Sciatic nerve (tissue), 2 donors: ENCODE measurements at places on chromosomes 2 and 18.

GRCh38 chr2:136183097-136183496 lies 65.1 kb upstream of the CXCR4 start:
- no peak for DNase-seq

- no peak for DNase-seq
Observed at GRCh38 chr18:35835833-35836232, 136.6 kb upstream of the RMP24 start.

- no peak for DNase-seq
Observed at GRCh38 chr2:219906114-219907010, 278.9 kb downstream of the SLC4A3 start.

DNA sequence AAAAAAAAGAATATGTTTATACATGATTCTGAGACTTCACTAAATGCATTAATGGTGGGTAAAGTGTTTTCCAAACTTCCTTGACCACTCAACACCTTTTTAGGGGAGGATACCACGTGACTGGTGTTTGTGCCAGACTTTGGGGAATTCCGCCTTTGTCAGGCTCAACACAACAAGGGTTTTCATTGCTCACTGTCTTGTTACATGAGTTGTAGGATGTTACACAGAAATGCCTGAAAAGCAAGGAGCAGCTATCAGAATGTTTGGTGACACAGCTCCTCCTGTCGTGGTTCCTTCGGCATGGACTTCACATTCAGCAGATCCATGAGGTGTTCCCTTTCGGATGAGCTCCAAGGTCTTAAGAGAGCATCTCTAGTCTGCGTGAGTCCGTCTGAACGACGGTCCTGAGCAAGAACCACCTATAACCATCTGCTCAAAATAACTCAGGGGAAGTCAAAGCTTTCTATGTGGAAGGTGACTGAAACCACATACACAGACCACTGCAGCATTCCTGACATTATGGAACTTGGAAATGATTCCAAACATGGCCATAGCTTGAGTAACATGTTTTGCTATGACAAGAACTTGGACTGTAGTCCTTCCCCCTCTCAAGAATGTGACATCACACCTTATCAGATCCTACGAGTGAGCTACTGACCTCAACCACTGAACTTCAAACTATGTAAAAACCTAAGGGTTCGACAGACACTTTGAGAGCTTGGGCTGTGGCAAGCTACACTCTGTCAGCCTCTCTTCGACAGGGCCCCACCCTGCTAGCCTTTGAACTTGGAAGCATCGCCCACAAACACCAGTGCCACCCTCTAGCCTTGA lies 57.5 kb downstream of the MCFD2 start:
- no peak for DNase-seq

DNA sequence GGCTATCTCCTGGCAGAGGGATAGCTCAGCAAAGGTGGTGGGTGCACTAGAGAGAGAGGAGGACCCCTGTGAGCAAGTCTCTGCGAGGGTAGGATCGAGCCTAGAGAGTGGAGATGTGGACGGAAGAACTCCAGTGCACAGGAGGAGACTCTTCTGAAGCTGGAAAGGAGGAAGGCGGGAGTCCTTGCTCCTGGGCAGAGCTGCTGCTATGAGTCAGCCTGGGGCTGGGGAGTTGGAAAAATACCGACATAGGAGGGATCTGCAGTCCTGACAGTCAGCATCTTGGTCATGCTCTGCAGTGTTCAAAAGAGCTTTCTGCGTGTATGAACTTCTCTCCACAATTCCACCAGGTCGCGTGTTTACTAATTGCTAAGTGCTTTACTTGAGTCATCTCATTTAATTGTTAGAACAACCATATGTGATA lies 233.8 kb downstream of the LDLRAD4 start:
- DNase-seq = no peak

GRCh38 chr2:161992531-161992930 lies 81.5 kb downstream of the DPP4 start:
- no peak for DNase-seq

DNA sequence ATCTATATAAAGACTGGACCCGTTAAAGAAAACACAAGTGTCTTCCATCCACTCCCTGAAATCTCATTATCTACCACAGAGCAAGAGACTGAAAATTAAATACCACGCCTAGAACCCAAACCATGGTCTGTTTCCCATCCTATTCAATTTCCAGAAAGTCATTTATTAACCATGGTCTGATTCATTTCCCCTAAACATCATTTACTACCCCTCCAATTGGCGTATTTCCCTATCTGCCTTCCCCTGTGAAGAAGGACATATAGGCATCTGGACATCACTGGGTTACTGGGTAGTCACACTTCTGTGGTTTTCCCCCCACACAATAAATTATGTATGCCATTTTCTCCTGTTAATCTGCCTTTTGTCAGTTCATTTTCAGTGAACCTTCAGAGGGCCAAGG lies 30.8 kb downstream of the CCDC93 start:
- DNase-seq = no peak

DNA sequence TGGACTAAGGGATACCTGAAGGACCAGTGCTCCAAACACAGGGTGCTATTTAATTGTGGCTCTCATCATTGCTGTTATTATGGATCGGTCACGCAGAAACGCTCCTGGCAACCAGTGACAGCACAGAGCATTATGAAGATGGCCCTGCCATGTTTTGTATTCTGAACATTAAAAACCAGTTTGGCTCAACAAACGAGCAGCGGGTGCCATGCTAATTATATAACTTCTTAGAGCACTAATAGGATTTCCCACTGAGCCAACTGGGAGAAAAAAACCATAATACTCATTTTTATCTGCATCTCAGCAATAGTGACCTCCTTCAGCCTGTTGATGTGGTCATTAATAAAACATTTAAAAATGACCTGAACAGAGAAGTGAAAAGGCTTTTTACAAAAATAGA lies 212.8 kb downstream of the STK39 start:
- no peak for DNase-seq

- DNase-seq = no peak
Observed at GRCh38 chr2:119242276-119243119, 18.9 kb downstream of the STEAP3 start.

DNA sequence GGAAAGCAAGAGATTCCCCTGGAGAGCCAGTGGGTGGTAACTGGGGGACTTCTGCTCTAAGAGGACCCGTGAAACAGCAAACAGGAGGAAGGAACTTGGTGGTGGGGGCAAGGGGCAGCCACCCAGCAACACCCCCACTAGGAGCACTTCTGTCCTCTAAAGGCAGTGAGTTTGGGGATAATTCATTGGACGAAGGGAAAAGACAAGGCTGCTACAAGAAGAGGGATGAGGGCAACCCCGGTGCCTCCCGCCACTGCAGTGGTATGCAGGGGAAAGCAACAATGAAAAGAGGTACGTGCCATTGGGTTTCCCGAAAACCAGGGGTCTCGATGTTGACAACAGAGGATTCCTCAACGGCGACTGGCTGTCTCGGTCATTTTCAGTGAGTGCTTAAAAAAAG lies 9.1 kb downstream of the RPL31 start:
- no peak for DNase-seq

GRCh38 chr18:37254973-37255372 lies 310.6 kb downstream of the CELF4 start:
- DNase-seq = no peak

DNA sequence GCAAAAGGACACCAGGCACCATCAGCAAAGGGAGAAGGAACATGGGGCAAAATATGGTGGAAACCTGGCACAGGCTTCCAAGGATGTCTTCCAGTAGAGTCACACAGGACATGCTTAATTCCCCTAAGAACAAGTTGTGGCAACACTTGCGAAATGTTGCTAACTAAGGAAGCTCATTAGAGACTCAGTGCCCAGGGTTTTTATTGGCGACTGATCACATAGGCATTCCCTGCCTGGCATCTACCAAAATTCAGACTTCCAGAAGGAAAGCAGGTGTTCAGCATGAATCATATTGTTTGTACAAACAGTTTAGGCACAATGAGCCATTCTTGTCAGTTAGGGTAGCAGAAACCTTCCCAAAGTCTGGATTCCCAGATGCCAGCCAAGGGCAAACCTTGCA lies 25.7 kb downstream of the SLC4A1AP start:
- no peak for DNase-seq

DNA sequence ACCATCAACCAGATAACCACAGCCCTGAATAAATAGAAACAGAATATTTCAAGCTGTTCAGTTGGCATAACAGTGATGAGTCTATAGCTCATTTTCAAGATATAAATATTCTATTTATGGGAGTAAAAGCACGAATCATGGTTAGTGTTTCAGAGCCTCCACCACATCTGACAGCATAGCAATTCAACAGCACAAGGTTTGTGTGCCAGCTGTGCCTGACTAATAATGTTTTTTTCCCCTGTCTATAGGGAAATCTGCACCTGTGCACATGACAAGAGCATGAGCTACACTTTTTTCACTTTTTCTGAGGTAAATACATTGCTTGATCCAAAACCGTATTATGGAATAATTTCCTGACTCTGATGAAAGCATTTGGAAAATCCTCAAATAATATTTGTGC lies 251.3 kb downstream of the RPIA start:
- DNase-seq = no peak

- no peak for DNase-seq
Observed at GRCh38 chr18:50372743-50373142, 2.1 kb upstream of the SKA1 start.

DNA sequence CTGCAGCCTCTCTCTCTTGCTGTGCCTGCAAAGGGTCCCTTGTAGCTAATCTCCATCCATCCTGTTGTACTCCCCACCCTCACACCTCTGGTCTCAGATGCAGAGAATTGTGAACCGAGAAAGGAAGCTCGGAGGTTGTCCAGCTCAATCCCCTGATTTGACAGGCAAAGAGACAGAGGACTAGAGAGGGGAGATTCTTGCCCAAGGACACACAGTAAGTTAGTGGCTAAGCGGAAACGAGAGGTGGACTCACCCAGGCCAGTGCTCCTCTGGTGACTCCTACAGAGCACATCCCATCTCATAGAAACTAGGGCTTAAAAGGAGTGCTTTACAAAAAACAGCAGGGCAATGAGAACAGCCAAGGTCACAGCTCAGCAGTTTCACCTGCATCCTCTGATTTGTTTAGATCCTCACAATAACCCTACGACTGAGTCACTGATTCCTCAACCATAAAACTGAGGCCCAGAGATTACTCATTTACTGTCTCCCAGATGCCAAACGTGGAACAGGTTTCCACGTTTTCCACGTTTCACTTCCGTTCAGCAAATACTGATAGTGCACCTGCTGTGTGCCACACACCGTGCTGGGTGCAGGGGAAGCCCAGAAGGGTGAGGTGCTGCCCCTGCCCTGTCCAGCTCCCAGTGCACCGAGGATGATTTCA lies 22.1 kb downstream of the EHD3 start:
- DNase-seq = no peak

- no peak for DNase-seq
Observed at GRCh38 chr2:217331523-217332416, 471.9 kb upstream of the TNP1 start.

DNA sequence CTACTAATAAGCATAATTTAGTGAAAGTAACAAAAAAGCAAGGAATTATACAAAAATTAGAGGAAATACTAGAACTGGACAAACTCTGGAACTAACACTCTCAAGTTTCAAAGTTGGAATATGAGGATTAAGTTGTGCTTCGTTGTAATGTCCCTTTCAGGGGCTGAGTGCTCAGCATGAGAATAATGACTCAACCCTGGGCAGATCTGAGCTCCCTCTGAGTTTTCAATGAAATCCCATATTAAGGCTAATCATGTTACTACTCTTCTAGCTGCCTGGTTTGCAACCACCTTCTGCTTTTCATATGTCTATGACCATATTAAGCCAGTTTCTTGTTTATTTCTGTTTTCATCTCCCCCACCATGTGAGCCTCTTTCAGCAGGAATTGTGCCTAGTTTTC lies 274.9 kb upstream of the LRRTM4 start:
- no peak for DNase-seq

DNA sequence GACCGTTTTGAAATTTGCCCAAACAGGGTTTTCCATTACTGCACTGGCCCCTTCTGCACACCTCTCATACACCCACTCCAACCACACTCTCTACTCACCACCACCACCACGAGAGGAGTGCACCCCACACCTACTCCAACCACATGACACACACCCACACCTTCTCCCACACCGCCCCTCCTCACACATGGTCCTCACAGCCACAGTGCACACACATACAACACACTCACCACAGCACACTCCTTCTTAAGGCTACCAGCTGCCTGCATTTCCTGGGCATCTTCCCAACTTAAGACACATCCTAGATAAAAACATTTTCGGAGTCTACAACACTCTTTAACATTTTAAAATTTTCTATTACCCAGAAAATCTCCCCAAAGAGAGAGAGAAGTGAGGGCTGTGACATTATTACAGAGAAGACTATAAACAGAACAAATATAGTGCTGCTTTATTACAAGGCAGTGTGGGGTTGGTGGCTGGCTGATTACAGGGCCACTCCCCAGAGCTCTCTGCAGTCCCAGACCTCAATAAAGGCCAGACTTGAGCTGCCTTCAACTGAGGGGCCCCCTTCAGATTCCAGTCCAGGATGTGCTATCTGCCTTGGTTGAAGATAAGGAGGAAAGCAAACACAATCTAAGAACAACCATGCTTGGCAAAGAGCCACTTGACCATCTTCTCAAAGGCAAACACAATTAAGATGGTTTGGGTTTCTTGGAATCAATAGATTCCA lies 36.1 kb downstream of the NHEJ1 start:
- DNase-seq = no peak

GRCh38 chr2:160936044-160936806 lies 224.0 kb upstream of the TANK start:
- no peak for DNase-seq

GRCh38 chr2:236712304-236712703 lies 142.7 kb downstream of the ACKR3 start:
- DNase-seq = no peak

DNA sequence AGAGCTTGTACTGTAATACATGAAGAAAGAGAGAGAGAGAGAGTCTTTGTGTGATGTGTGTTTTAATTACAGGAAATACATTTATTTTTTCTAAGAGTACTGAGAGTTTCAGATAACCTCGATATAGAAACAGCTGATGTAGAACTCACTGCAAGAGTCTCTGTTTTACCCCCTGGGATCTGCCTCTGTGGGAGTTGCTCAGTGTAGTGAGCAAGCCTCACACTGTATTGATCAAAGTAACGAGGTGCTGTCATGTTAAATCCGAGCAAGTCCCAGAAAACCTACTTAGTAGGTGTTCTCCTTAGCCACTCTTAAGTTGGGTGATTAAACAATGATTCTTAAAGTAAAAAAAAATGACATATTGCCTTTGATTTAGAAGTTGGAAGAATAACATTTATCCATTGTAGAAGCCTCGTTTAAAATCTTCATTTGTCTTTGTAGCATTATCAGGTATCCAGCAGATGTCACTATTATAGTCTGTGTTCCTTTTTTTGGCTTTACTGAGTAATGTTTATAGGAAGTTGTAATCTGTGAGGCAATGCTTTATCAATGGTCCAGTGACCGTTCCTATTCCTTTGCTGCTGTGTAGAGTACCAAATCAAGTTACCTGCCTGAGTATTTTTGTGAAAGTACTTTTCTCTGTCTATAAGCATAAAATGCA lies 219.0 kb downstream of the MYO3B start:
- no peak for DNase-seq

GRCh38 chr2:190717764-190718651 lies 69.1 kb downstream of the NAB1 start:
- no peak for DNase-seq
